BJ (cell line): ENCODE measurements at places on chromosomes 13 and 19.

DNA sequence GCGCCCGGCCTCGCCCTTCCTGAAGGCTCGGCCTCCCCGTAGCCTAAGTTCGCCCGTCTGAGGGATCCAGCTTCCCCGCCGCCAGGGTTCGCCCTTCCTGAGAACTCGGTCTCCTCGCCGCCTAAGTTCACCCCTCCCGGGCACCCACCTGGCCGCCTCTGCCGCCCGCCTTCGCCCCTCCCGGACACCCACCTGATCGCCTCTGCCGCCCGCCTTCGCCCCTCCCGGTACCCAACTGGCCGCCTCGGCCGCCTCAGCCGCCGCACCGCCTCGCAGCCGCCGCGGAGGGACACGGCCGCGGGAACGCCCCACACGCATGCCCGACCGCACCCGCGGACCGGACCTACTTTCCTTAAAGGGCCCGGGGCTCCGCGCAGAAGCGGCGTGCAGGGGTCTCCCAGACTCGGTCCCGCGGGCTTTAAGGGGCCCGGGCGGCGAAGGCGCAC lies at the start of gene MOB3A:
Gene MOB3A, minus strand, starts transcription at position 293 of the 446 bp plus-strand sequence. CDS start 17,766 bp downstream, outside the sequence.
- DNase-seq, result no peak

GRCh38 chr19:18945297-18945696 lies 4.3 kb upstream of the HOMER3 start:
- DNase-seq, result no peak

DNA sequence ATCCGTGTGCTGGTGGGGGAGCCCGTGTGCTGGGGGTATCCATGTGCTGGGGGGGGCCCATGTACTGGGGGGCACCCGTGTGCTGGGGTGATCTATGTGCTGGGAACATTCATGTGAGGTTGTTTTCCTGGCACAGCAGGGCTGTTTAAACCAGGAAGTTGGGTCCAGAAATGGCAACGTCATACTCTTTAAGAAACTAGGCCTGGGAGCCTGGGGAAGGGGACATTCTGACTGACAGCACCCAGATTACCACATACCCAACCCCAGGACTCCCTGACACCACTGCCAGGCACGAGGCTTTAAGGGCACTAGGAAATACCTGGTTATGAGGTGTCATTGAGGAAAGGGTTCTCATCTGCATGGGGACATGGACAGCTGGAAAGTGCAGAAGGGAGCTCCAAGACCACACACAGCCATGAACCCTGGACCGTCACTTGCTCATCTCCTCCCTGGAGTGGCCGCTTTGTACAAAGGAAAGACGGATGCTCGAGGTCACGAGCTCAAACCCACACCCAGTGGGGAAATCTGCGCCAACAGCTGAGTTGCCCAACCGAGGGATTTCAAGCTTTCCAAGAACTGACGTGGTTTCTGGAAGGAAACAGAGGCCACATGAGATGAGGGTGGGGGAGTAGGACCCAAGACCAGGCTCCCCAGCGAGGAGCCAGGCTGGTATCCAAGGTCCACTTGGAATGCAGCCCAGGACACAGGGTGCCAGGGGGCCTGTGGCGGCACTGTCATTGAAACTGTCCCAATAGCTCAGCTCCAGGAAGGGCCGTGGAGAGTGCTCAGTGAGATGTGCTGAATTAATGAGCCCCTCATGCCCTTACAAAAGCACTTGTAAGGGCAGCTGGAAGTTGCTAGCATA lies 40.9 kb downstream of the RAB20 start:
- DNase-seq, result no peak

- no peak for DNase-seq
Measured at GRCh38 chr19:6032827-6033226, 54.9 kb upstream of the RANBP3 start.

DNA sequence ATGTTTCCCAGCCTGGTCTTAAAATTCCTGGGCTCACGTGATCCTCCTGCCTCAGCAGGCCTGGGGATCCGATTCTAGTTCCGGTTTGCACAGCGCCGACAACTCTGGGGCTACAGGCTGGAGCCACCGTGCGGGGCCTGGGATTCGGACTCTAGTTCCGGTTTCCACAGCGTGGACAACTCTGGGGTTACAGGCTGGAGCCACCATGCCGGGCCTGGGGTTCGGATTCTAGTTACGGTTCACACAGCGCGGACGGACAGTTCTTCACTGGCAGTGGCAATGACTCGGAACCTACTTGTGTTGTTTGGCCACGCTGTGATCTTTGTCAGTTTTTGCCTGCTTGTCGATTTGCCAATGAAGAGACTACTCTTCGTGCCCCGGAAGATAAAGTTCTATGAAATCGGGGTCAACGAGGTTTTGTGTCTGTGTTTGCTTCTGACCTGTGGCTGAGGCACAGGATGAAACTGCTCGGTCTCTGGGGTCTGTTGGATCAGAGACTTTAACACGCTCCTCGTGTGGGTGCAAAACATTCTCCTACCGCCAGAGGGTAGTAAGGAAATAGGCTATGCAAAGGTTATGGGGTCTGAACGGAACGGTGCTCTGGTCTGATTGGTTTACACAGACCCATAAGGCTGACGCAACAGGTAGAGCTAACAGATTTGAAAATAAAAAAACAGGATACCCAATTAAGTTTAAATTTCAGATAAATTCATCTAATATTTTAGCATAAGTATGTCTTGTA lies 12.1 kb upstream of the ZSCAN1 start:
- no peak for DNase-seq

- no peak for DNase-seq
Measured at GRCh38 chr19:2333027-2333806, 4.7 kb downstream of the SPPL2B start.

- DNase-seq, result no peak
Measured at GRCh38 chr19:8615813-8616596, 5.5 kb upstream of the ADAMTS10 start.

DNA sequence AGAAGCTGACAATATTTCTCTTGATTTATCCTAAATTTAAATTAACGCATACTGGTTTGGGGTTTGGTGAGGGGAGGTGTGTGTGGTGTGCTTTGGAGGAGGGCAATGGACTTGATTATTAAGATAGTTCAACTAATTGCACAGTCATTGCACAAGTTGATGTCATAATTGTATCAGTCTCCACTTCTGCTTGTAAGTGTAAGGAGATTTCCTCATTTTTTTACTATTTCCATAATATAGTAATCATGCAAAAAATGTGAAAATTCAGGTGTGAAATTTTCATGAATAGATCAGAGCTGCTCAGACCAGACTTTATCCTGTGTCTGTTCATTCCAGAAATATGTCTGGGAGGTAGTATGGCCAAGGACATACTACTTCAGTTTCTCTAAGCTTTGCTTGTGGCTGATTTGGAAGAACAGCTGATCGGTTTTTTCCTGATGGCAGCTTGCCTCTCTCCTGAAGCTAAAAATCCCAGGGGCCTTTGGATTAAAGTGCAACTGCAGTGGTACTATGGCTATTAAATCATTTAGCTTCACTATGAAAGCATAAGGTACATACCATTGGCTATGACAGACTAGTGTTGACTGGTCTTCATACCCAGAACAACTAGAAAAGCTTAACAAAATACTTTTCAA lies 201.8 kb upstream of the MIR17HG start:
- DNase-seq, result no peak

DNA sequence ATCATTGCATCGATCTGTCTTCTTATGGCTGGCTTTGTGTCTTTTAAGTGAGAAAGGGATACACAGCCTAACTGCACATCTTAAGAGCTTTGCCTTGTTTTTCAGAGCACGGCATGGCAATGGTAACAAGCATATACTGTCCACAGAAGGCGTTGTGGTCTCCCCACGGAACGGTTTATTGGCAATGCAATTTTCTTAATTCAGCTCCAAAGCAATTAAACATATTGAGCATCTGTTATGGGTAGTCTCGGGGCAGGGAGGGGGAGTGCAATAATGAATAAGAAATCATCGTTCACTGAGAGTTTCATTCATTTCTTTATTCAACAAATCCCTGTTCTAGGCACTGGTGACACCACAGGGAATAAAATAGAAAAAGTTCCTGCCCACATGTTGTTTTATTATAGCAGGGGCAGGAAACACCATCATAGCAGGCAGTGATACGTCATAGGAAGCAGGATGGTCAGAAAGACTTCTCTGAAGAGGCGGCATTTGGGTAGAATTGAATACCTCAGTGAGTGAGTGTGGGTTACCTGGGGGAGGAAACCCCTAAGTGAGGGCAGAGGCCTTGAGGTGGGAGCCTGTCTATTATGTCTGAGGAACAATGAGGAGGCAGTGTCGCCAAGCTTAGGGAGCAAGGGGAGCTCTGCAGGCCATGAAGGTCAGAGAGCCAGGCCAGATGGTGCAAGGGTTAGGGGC lies 185.7 kb upstream of the KL start:
- DNase-seq, result no peak

DNA sequence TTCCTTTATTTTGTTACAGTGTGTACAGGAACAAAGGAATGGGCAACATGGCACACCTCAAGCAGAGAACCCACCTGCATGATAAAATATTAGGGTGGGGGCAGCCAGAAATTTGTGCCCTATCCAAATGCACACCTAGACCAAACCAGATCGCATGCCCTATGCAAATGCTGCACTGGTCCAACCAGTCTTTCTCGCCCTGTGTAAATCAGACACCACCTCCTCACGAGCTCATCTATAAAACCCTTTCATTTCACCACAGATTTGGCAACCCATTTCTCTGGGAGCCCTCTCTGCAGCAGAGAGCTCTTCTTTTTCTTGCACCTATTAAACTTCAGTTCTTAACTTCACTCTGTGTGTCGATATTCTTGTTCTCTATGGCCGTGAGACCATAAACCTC lies 1559.2 kb downstream of the SLITRK1 start:
- no peak for DNase-seq

DNA sequence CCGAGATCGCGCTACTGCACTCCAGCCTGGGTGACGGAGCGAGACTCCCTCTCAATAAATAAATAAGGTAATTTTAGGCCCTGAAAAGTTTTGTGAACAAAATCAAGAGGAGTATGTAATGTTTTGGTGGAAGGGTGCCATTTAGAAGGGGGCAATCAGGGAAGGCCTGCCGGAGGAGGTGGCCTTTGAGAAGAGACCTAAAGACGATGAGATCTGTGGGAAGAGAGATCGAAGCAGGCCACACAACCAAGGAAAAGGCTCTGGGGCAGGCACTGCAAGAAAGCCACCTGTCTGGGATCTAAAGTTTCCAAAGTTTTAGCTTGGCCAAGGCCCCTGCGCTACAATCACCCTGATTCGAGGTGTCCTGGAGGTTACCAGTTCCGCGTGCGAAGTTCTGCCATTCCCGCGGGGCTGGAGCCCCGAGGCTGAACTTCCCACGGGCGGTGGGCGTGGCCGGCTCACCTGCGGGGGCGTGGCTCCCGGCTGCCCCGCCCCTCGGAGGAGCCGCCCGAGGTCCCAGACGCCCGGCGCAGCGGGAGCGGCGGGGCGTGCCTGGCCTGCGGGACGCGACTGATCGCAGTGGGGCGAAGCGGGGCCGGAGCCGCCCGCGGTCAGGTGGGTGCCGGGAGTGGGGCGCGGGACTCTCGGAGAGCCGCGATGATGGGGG lies at the start of gene KLC3:
Gene KLC3, plus strand, starts transcription at position 519 of the 667 bp plus-strand sequence. CDS start 4,792 bp downstream, outside the sequence.
- DNase-seq, result no peak

- no peak for DNase-seq
Measured at GRCh38 chr19:7504684-7505083, 11.2 kb upstream of the ZNF358 start.

- DNase-seq, result no peak
Measured at GRCh38 chr13:73599232-73600128, 534.7 kb downstream of the KLF12 start.

DNA sequence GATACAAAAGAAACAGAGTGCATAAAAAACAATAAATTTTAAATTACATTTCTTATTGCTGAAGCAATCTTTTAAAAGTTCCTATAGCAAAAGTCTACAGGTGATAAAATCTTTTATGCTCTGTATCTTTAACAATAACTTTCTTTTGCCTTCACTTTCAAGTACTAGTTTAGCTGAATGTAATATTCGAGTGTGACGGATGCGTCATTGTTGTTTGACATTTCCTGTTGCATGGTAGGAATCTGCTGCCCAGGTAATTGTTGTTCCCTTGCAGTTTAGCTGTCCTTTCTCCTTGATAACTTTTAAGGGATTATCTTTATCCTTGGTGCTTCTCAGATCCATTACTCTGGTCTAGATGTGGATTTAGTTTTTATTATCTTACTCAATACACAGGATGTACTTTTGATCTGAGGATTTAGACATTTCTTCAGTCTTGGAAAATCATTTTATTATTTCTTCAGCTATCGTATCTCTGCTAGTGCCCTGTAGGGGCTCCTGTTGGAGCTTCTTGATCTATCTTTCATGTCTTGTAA lies 2.1 kb upstream of the CPB2 start:
- no peak for DNase-seq

DNA sequence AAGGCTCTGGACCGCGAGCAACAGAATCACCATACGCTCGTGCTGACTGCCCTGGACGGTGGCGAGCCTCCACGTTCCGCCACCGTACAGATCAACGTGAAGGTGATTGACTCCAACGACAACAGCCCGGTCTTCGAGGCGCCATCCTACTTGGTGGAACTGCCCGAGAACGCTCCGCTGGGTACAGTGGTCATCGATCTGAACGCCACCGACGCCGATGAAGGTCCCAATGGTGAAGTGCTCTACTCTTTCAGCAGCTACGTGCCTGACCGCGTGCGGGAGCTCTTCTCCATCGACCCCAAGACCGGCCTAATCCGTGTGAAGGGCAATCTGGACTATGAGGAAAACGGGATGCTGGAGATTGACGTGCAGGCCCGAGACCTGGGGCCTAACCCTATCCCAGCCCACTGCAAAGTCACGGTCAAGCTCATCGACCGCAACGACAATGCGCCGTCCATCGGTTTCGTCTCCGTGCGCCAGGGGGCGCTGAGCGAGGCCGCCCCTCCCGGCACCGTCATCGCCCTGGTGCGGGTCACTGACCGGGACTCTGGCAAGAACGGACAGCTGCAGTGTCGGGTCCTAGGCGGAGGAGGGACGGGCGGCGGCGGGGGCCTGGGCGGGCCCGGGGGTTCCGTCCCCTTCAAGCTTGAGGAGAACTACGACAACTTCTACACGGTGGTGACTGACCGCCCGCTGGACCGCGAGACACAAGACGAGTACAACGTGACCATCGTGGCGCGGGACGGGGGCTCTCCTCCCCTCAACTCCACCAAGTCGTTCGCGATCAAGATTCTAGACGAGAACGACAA lies 1.8 kb downstream of the PCDH17 start:
- DNase-seq, result no peak

GRCh38 chr19:45457776-45458175 lies 10.0 kb upstream of the FOSB start:
- DNase-seq, result no peak

DNA sequence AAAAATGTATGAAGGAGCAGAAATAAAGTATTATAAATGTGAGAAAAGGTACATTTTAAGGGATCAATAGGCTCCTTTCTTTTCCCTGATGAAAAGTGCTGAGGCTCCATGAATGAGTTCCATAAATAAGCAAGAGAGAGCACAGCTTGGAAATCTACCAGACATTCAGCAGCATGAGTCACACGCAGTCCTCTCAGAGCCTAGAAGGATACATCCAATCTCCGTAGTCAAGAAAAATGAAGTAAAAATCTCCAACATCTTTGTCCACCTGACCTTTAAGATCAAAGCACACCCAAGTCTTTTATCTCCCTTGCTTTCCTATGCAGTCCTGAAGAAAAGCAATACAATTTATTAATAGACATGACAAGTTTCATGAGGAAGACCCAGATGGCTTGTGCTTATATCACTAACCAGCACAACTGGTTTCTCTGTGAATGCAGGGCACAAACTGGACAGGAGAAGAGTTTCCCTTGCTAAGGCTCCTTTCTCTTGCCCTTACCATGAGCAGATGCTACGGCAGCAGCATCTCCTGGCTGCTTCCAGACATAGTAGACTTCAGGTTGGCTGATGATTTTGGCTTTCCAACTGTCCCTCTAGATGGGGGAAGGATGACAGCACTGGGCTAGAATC lies 730.8 kb downstream of the EFNB2 start:
- peak; percentile 0 for DNase-seq
